ENCODE measurements at places on chromosomes 1 and 21.

- DNase-seq: peak; percentile 61
Observed at GRCh38 chr1:228768355-228769000, 33.2 kb downstream of the RHOU start.

GRCh38 chr1:28602536-28603439 lies 10.7 kb downstream of the RAB42 start:
- DNase-seq: peak; percentile 61

DNA sequence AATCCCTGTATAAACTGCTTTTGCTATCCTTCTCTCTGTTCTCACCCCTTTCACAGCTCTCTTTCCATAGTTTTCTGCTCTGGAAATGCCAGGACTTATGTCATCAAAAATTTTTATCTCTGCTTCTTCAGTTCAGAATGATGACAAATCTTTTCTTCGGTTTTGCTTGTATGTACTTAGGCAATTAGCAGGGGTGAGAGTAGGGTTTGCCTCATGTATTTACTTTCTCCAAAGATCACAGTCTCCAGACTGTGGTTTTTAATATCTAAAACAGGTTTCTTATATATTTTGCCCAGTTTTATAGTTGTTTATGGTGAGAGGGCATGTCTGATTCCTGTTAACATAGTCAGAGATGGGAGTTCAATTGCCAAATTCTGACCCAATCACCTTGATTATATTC lies 235.4 kb upstream of the LYPLAL1 start:
- no peak for DNase-seq

GRCh38 chr1:237250055-237250454 lies 208.1 kb downstream of the RYR2 start:
- DNase-seq: no peak

GRCh38 chr1:151408891-151409290 lies 9.5 kb downstream of the PSMB4 start:
- no peak for DNase-seq

- DNase-seq: no peak
Observed at GRCh38 chr1:226790545-226791181, 51.6 kb upstream of the ITPKB start.

DNA sequence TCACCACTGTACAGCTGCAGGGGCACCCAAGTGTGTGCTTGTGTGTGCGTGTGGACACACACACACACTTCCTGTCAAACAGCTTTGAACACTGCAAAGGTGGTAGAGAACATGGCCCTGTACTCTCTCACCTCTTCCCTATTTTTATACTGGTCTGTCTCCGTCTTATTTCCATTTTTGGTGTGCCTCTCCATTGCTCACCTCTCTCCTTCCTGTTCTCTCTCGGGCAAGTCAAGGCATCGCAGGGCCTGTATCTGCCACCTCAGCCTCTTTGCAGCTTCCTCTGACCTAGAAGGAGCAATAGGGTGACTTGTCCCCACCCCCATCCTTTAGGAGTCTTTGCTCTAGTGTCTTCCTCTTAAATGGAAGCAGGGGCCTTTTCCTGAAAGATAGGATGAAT lies 2.2 kb downstream of the SMCP start:
- DNase-seq: no peak

DNA sequence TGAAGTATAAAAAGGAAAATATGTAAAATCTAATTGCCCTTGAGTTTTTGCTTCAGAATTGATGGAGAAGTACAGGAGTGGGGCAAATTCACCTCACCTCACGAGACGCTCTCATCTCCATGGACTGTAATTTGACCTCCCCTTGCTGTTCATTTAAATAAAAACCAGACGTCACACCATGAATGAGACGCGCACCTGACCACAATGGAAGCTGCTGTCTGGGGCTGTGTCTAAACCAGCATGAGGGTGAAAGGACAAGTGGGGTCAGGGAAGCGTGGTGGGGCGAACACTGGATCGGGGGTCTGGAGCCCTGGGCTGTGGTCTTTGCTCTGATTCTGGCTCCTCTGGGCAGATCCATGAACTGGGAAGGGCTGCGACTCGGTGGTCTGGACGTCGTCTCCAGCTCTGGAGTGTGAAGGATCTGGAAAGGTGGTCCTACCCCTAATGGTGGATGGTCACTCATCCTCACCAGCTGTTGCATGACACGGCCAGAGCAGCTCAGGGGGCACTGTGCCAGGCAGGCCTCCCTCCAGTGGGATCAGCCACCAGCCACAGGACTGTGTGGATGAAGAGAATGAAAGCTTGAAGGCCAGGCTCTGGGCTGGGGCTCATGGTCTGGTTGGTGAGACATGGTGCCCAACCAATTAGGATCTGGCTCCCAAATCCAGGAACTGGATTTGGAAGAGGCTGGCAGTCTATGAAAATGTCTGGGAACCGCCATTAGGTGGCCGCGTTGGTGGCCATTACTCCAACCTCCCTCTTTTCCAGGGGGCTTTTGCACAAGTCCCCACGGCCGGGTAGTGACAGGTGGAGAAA lies 728.6 kb downstream of the PTPRU start:
- DNase-seq: no peak

DNA sequence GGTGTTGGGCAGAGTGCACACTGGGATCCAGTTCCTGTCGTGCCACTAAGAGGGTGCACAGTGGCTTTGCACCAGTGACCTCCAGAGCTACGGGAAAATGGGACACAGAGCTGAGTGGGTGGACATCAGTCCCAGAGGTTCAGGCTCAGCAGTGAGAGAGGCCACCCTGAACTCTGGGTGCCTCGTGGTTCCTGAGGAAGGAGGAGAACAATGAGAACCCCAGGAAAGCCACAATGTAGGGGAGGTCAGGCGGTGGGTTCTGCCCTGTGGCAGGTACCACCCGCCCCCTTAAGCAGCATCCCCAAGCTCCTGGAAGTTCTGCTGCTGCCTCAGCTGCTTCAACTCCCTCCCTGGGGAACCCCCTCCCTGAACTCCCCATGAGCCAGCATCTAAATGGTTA lies 112.2 kb downstream of the GRIK3 start:
- DNase-seq: no peak

DNA sequence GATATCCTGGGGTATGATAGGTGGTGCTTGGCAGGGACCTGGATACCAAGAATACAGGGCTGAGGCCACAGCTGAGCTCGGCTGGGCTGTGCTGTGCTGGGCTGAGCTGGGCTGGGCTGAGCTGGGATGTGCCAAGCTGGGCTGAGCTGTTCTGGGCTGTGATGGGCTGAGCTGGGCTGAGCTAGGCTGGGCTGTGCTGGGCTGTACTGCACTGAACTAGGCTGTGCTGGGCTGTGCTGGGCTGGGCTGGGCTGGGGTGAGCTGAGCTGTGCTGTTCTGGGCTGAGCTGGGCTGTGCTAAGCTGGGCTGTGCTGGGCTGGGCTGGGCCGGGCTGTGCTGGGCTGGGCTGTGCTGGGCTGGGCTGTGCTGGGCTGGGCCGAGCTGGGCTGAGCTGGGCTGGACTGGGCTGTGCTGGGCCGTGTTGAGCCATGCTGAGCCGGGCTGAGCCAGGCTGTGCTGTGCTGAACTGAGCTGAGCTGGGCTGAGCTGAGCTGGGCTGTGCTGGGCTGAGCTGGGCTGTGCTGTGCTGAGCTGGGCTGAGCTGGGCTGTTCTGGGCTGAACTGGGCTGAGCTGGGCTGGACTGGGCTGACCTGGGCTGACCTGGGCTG lies 94.7 kb upstream of the ACTRT2 start:
- DNase-seq: no peak

- DNase-seq: no peak
Observed at GRCh38 chr1:223860051-223860622, 14.4 kb upstream of the TP53BP2 start.
